ENCODE measurements at places on chromosomes 3 and 15.

DNA sequence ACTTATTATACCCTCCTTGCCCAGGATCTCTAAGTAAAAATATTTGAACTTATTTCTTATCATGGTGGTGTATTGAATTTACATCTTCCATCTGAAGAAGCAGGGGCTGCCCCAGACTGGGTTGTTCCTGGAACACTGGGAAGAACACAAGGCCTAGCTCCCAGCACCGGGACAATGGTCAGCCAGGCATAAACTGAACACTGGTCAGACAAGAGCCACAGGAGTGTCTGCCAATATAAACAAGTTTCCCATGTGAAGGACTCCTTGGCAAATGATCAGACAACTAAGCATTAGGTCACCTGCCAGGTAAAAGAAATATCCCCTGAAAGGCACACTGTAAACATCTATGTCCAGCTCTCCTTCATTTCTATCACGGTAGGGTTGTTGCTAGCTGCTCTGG lies 172.4 kb downstream of the ATP8B4 start:
- DNase-seq = no peak

DNA sequence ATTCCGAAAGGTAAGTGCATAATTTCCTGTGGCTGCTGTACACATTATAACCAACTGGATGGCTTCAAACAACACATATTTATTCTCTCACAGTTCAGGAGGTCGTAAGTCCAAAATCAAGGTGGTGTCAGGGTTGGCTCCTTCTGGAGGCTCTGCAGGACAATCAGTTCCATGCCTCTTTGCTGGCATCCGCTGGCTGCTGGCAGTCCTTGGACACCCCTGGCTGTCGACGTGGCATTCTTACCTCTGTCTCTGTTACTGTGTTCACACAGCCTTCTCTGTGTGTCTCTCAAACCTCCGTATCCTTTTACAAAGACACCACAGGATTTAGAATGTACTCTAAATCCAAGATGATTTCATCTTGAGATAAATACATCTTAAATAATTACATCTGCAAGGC lies 398.8 kb upstream of the ATP10A start:
- no peak for DNase-seq

DNA sequence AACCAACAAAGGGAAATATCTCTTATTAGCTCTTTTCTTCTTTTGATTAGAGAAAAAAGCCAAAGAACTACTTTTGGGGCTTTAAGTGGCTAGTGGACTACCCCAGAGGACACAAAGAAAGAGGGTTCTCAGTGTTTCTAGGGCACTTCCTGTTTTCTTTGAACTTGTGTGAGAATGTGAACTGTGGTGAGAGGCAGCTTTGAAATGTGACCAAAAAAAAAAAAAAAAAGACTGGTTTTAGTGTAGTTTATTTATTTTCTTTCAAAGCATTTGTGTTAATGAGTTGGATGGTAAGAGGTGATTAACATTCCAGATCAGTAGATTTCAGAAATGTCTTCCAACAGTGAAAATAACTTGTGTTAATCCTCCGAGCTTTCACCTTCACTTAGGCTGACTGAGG lies 32.4 kb downstream of the SELENOT start:
- DNase-seq = no peak

DNA sequence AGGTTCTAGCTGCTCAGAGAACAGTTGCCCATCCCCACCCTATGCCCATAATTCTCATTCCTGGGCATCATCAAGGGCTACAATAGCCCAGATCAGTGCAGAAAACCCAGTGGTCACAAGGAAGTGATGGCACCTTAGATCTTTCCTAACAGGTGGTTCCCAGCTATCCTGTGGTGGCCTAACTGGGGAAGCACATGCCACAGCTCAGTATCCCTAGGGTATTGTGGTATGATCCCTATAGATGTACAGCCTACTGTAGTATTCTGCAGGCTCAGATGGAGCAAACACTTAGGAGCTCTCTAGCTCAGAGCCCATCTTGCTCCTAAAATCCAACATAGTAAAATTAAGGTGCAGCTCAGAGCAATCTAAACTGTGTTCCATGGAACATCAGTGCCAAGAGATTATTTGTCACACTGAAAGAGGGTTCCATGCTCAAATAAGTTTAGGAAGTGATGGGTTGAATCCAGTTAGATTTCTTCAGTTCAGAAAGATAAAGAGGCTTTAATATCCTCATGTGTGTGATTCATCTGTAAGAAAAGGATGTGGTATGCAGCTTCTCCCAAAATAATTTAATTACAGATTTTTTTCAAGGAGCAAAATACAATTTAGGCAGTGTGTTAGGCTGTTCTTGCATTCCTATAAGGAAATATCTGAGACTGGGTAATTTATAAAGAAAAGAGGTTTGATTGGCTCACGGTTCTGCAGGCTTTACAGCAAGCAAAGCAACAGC lies 4.4 kb downstream of the A4GNT start:
- no peak for DNase-seq

GRCh38 chr15:45906230-45906629 lies 271.4 kb downstream of the SQOR start:
- DNase-seq = no peak

GRCh38 chr15:58795825-58796224 lies 24.7 kb downstream of the MINDY2 start:
- no peak for DNase-seq

- DNase-seq = no peak
Measured at GRCh38 chr15:80934761-80935221, 54.8 kb downstream of the MESD start.

- DNase-seq = no peak
Measured at GRCh38 chr15:81792646-81793045, 253.2 kb downstream of the MEX3B start.

- DNase-seq = no peak
Measured at GRCh38 chr3:128356822-128357221, 109.9 kb downstream of the DNAJB8 start.

DNA sequence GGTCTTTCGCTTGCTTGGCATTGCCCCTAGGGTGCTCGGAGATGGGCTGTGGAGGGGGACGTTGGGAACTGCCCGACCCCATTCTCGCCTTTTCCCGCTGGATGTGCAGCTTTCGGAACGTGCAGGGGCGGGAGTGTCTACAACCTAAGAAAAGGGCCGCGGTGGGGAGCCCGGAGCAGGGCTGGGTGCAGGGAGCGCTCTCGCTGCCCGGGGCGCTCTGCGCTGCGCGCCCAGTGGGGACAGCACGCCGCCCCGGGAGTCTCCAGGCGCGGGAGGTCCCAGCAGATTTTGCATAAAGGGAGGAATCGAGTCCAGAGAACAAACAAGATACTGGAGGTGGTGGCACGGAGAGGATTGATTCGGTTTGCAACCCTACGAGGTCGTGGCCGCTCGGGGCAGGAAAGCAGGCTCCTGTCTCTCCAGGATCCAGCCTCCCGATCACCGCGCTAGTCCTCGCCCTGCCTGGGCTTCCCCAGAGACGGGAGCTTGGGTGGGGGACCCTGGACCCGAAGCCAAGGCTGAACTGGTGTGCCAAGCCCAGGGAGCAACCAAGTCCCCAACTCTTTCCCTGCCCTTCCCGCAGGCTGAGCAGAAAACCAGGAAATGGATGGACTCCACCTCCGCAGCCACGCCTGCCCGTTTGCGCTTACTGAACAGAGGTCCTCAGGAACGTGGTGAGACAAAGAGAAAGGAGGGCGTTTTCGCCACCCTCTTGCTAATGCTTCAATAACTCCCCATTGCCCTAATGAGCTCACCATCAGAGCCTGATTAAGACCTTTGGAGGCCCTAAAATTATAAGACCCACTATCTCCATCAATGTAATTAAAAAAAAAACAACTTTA lies 59.7 kb downstream of the NOX5 start:
- DNase-seq = no peak

DNA sequence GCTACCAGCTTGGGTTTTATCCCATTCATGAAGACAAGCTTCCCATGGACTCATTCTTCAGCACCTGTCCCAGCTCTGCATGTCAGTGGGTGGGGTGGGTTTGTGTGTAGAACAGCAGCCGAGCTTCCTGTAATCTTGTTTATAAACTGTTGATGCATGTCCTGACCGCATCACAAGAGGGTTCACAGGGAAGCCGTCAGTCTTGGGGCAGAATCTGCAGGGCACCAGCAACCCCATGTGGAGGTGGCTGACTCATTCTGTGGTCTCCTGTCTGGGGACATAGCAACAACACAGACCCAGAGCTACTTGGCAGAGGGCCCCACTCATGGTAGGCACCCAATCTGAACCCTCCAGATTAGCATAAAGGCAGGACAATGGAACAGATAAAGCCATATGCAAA lies 35.6 kb downstream of the DAPK2 start:
- peak; percentile 65 for DNase-seq

DNA sequence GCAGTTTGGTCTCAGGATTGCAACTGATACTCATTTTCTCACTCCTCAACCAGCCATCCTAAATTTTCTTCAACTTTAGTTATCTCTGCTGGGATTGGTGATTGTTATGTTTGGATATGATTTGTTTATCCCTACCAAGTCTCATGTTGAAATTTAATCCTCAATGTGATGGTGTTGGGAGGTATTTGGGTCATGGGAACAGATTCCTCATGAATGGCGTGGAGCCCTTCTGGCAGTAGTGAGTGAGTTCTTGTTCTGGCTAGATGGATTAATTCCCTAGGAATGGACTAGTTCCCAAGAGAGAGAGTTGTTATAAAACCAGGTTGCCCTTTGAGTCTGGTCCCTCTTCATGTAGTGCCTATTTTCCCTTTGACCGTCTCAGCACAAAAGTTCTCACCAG lies 399.9 kb downstream of the SQOR start:
- DNase-seq = no peak

- no peak for DNase-seq
Measured at GRCh38 chr15:60372227-60372626, 25.6 kb downstream of the ANXA2 start.

GRCh38 chr15:25776071-25776746 lies 86.9 kb downstream of the ATP10A start:
- DNase-seq = no peak

- no peak for DNase-seq
Measured at GRCh38 chr3:87771337-87772192, 287.2 kb downstream of the CGGBP1 start.

- no peak for DNase-seq
Measured at GRCh38 chr15:36880913-36881460, 219.4 kb downstream of the MEIS2 start.

DNA sequence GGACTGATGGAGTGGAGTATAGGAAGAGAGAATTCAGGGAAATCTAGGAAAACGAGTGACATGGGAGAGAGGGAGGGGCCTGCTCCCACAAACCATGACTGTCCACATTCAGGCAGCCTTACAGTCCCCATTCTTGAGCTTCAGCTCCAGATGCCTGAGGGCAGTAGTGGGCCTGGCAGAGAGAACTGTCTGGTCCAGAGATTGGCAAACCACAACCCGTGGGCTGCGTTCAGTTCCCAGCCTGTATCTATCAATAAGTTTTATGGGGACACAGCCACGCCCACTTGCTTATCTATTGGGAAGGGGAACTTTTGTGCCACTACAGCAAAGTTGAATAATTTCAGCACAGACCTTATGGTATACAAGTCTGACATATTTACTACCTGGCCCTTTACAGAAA lies 63.8 kb downstream of the SLCO2A1 start:
- DNase-seq = no peak

DNA sequence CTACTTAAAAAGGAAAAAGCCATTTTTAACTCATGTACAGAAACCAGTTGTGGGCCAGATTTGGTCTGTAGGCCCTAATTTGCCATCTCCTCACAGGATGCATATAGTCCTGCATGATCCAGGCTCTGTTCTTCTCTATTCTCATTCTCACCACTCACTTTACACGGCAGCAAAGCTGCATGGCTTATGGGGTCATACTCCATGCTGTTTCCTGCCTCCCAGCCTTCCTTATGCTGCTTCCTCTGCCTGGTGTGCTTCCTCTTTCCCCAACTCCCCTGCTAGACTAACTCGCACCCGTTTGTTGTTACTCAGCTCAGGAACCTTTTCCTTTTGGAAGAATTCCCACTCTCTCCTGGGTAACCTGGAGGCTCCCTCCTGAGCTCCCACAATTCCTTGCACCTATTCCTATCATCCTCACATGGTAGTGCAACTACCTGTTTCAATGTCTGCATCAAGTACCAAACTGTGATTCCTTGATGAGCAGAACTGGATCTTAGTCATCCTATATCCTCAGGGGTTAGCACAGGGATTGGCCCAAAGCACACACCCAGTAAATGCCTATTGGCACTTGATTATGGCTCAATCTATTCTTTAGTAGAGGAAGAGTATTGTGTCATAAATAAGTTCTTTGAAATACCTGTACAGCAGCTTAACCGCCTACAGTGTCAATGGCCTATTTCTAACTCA lies 172.1 kb upstream of the MITF start:
- DNase-seq = no peak

GRCh38 chr15:92714077-92714476 lies 58.5 kb upstream of the FAM174B start:
- DNase-seq = no peak

GRCh38 chr15:74295800-74296199 lies 59.7 kb downstream of the CCDC33 start:
- DNase-seq = no peak

DNA sequence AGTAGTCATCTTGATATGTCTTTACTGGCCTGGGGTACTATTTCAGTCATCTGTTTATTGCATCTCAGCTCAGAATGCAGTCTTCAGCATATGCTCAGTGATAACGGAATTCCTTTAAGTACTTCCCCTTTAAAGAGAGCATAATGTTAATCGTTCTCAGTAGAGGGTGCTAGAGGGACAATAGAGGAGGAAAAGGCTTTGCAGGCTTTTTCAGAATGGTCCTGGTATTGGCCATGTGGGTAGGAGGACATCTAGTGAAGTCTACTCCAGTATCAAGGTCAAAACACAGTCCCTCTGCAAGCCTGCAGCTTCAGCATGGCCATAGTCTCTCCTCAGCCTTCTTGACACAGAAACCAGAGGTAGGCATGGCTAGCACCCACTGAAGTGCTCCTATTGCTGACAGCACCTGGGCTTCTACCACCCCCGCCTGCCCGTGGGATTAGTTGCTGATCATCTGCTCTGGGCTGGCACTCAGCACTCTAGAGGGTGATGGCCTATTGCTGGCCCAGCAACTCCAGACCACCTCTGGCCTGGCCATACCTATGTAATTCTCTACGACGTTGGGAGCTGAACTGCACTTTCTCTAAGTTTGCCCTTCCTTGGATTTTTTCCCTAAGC lies 65.4 kb downstream of the KCNH8 start:
- DNase-seq = no peak

GRCh38 chr3:138440596-138440995 lies 6.2 kb downstream of the ESYT3 start:
- DNase-seq = no peak

- no peak for DNase-seq
Measured at GRCh38 chr15:24945711-24946110, 9.1 kb upstream of the SNRPN start.

GRCh38 chr3:60764870-60765269 lies 486.4 kb downstream of the FHIT start:
- DNase-seq = no peak
